Uterine smooth muscle cell (primary cell): ENCODE measurements at places on chromosomes 4 and X. TPM values are rescaled to one million over a fixed set of nuclear protein-coding genes. Genes with fewer than 3 reads are reported as not detected.

THAP9 gene
- 3.9 and 5.2 TPM in 2 replicates for total RNA-seq

FBXW7 gene
- total RNA-seq = 64.1 and 95.0 TPM in 2 replicates

FOXP3 gene
- total RNA-seq = not detected in 2 replicates

NPY2R gene
- not detected in 2 replicates for total RNA-seq

DKK2 gene
- 0.25 and 0.33 TPM in 2 replicates for total RNA-seq

SYP gene
- 0.12 and 0.33 TPM in 2 replicates for total RNA-seq

SOX3 gene
- not detected in 2 replicates for total RNA-seq

MAGEA10 gene
- total RNA-seq = not detected in 2 replicates

MFAP3L gene
- total RNA-seq = 0.55 and 2.6 TPM in 2 replicates

TXK gene
- not detected in 2 replicates for total RNA-seq

MAGEB17 gene
- total RNA-seq = not detected in 2 replicates

F9 gene
- not detected in 2 replicates for total RNA-seq

CXCL5 gene
- total RNA-seq = 0.25 and 0.44 TPM in 2 replicates

CHRDL1 gene
- 0.25 and 1.2 TPM in 2 replicates for total RNA-seq

CENPVL2 gene
- not detected in 2 replicates for total RNA-seq

TREX2 gene
- 1.9 and 2.4 TPM in 2 replicates for total RNA-seq

IL1RAPL1 gene
- total RNA-seq = 5.2 and 11.5 TPM in 2 replicates

TGIF2LX gene
- not detected in 2 replicates for total RNA-seq

FRMD7 gene
- 0.11 TPM in 1 of 2 replicates, not detected in the other for total RNA-seq

SSX1 gene
- not detected in 2 replicates for total RNA-seq

NUP62CL gene
- 0.11 and 0.25 TPM in 2 replicates for total RNA-seq

PRDM8 gene
- total RNA-seq = 7.4 and 10.1 TPM in 2 replicates

CPLX1 gene
- total RNA-seq = under 0.01 TPM in 1 of 2 replicates, not detected in the other

FHDC1 gene
- total RNA-seq = 0.11 and 0.25 TPM in 2 replicates

BRCC3 gene
- total RNA-seq = 14.4 and 19.6 TPM in 2 replicates

SMIM31 gene
- not detected in 2 replicates for total RNA-seq

ENPP6 gene
- 0.33 TPM in 1 of 2 replicates, not detected in the other for total RNA-seq

DCHS2 gene
- 0.11 and 0.12 TPM in 2 replicates for total RNA-seq
